ENCODE measurements at places on chromosomes 6 and 20.

DNA sequence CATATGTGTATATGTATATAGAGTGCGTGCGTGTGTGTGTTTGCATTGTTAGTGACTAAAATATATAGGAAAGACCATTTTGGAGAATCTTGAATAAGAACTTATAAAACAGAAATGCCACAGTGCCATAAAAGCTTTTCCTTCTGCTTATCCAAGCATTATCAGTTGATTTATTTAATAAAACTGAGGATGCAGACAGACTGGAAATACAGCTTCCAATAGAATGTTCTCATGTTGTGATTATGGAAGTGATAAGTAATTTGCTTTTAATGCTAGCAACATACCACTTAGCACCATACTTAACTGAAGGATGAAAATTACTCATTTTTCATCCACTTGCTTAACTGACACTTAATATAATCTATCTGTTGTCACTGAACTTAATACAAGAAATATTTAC, 820.1 kb downstream of the TFAP2A start:
- no peak for DNase-seq

DNA sequence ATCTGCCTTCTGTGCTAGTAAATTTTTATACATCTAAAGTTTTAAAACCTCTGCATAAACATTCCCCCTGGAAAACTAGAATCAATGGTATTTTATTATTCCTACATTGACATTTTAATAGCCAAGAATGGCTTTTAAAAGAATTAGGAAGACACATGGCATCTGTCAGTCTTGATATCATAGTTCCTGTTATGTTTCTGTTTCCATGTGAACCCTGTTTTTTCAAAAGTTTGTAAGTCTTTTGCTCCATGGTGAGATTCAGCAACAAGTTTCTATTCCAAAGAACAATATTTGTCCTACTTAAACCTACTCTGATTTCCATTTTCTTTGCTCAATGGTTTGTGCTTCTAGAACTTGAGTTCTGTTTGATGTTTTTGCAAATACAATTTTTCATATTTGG, 95.2 kb downstream of the PLEKHG1 start:
- DNase-seq: no peak

DNA sequence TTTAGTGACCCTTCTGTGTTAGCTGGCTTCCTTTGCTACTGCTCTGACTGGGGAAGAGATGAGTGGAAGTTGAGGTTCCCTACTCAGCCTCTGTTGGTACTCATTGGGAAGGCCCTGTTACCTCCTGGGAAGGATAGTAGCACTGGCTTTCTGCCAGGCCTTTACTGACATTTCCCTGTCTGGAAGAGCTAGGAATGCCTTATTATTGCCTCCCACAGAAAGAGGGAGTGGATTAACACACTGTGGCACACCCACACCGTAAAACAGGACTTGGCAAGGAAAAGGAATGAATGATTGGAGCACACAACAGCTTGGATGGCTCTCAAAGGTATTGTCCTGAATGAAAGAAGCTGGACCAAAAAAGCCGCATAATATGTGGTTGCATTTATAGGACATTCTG, 12.2 kb downstream of the ZNF831 start:
- no peak for DNase-seq

GRCh38 chr20:58438970-58439808, 50.2 kb downstream of the VAPB start:
- DNase-seq: no peak

DNA sequence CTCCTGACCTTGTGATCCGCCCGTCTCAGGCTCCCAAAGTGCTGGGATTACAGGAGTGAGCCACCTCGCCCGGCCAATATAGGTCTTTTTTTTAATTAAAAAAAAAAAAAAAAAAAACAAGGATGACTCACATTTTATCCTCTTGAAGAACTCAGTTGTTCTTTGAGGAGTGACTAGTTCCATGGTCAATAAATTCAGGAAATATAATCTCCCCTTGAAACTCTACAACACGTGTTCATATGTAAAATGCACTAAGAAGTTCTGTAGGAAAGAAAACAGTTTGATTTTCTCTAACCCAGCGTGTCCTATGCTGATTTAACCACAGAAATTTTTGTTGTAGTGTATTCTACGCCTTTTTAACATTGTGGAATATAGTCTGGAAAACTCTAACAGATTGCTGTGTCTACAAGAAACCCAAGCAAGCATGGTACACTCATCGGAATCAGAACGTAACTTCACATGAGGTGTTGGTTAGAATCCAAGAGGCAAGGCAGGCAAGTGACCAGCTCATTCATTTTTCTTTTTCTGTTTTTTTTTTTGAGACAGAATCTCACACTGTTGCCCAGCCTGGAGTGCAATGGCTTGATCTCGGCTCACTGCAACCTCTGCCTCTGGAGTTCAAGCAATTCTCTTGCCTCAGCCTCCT, 79.0 kb upstream of the ZNF217 start:
- DNase-seq: no peak

DNA sequence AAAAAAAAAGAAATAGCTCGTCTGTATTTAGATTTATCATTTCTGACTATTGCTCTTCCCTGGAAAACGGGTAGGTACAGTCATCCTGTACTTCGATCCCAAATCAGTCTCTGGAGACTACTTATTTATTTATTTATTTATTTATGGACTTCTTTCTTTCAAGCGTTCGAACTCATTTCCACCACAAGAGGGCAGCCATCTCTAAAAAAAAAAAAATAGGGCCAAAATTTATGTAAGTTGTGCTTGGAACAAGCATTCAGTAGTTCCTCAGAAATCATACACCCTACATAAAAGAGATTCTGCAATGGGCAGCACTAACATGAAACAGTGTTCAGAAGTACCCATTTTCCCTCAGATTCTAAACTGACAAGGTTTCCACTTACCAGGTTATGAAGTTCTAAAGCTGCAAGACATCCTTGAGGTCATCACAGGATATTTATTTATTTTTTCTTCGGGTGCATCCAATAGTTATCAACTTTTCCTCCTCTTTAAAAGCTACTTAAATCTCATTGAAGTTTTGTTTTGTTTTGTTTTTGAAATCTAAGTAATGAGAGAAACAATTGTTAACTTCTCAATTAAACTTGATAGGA, 1.9 kb upstream of the BMP2 start:
- peak; percentile 30 for DNase-seq

- no peak for DNase-seq
These were observed 1.4 kb upstream of the HLA-G start for GRCh38 chr6:29826271-29826670.

DNA sequence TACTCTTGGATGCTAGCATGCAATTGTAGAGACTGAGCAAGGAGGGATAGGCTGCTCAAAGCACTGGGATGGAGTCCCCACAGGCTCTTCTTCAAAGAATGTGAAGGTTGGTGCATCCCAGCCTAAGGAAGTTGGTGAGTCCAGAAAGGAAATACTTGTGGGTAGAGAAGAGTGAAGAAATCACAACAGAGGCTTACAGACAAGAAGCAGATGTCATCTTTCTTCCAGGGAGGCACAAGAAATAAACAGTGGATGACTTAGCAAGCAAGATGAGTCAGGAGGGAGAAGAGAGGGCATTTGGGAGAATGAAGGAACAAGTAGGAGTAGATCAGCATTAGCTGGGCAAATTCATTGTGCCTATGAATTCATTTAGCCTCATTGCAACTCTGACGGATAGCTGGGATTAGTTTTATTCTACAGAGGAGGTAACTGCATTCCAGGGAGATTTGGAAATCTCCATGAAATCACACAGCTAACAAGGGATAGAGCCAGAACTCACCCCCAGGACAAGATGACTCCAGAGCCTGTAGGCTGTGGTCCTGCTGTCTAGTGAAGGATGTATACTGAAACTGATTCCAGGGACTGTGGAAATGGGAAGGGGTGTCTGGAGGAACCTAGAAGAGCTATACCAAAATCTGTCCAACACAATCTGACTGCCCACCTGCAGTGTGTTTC, 125.8 kb upstream of the SPTLC3 start:
- DNase-seq: no peak

- no peak for DNase-seq
These were observed 22.4 kb upstream of the TGM2 start for GRCh38 chr20:38187517-38187916.

DNA sequence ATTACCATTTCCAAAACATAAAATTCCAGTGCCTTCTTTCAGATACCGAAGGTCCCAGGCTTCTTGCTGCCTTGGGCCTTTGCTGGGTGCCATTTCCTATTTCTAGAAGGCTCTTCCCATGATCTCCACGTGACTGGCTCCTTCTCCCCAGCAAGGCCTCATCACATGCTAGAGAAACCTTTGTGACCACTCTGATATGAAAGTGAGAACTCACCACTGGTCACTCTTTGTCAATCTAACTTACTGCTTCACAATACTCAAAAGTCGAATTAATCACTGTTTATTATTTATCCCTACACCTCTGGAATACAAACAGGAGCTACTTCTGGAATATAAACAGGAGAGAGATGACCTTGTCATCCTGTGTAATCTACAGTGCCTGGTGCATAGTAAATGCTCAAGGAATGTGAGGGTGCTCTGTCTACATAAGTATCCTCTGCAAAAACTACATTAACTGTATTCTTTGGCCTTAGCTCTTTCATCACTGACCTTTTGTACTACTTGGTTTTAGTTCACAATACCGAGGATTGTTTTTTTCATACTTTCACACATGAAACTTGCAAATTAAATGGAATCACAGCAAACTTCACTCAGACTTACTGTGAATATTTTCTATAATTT, 1.6 kb downstream of the STX7 start:
- no peak for DNase-seq

DNA sequence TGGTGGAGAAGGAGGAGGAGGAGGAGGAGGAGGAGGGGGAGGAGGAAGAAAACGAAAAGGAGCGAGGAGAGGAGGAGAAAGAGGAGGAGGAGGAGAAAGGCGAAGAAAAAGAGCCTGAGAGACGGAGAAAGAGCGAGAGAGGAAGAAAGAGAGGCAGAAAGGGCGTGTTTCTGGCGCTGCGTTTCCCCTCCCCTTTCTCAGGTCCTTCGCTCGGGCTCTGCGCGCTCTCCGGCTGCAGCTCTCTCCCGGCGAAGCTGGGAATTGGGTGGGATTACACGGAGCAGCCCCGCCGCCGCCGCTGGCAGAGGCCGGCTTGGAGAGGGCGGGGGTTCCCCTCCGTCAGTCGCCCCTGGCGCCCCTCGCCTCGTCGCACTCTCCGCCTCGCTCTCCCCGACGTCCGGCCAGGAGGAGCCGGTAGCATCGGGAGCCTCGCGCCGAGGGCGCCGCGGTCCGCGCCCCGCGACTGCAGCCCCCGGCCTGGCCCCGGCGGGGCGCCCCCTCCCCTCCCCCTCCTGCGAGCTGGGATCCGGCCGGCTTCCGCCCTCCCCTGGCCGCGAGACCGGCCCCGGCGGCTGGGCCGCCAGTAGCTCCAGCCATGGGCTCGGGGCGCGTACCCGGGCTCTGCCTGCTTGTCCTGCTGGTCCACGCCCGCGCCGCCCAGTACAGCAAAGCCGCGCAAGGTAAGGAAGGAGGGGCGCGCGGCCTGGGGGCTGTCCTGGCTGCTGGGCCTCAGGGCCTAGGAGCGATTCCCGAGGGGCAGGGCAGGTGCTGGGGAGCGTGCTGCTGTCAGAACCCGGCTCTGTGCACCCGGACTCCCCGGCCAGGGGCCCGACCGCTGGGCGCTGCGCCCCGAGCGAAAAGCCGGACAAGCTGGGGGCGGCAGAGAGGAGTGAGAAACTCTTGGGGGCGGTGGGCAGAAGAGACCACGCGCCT, at the start of gene SCUBE3:
Gene SCUBE3 (plus strand): TSS at position 133 of the 933 bp plus-strand sequence. CDS start 463 bp downstream, at position 596.
- DNase-seq: peak; percentile 78

DNA sequence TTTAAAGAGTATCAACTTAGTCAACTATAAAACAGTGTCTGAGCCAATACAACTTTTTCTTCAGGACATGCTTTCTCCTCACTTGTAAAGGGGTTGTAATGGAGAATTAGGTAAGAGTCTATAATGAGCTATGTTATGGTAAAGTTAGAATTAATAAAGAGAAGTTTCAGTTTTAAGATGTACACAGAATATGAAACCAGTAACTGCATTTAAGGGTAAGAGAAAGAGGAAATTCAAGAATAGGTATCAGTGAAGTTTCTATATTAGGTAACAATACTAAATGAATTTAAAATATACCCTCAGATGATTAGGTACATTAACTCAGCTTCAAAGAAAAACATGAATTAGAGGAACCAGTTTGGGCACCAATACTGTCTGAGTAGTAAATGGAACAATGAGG, 1444.3 kb upstream of the ADGRB3 start:
- DNase-seq: no peak

- no peak for DNase-seq
These were observed 128.2 kb upstream of the ADGRB3 start for GRCh38 chr6:68506911-68507310.

- DNase-seq: no peak
These were observed 10.7 kb downstream of the NELFCD start for GRCh38 chr20:58991715-58992114.

DNA sequence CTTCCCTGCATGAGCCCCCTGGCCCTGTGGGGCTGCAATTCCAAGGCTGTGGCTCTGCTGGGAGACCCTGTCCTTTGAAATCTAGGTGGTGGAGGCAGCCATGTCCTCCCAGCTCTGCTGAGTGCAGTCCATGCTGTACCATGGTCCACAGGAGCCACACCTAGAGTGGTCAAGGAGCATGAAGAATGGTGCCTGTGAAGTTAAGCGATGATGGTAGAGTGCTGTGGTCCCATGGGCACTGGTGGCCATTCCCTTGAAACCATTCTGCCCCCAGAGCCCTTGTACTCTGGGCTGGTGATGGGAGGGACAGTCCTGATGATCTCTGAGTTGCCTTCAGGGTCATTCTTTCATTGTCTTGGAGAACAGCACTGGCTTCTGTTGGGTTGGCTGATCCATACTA, 55.3 kb downstream of the EFCAB8 start:
- no peak for DNase-seq

DNA sequence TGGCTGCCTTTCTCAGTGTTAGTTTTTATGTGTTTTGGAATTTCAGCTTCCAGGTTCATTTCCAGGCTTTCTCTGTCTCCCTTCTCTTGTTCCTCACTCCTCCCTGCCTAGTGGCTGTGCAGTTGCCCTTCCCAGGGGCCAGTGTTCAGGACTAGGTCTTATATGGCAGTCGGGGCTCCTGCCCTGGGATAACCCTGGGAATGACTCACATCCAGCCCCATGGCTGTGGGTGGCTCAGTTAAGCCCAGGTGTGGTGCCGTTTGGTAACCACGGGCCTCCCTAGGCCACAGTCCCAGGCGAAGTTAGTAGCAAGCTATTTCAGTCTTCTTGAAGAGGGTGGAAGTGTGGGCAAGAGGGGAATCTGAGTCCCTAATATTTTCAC, 57.4 kb upstream of the DDR1 start:
- no peak for DNase-seq

- no peak for DNase-seq
These were observed 527.5 kb downstream of the PRKN start for GRCh38 chr6:162200041-162200440.

GRCh38 chr6:67748521-67748920, 886.6 kb upstream of the ADGRB3 start:
- DNase-seq: no peak

- DNase-seq: no peak
These were observed 89.8 kb upstream of the ATXN1 start for GRCh38 chr6:16851044-16851540.

- DNase-seq: no peak
These were observed 82.1 kb downstream of the PREP start for GRCh38 chr6:105320765-105321164.

DNA sequence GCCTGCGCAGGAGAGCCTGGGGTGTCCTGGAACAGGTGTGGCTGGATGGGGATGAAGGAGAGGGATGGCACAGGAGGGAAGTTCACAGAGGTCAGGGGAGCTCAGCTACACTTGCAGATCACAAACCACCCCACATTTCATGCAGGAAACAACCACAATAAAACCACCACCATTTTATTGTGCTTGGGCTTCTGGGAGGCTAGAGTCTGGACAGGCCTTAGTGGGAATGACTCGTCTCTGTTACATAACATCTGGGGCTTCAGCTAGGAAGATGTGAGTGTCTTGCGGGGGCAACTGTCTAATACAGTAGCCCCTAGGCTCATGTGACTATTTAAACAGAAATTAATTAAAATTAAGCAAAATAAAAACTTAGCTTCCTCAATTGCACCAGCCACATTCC, 33.4 kb downstream of the SNX5 start:
- no peak for DNase-seq
